ENCODE measurements at places on chromosomes 5 and 9.

GRCh38 chr9:126521089-126521488 lies 92.6 kb upstream of the LMX1B start:
- DNase-seq, result no peak

- DNase-seq, result no peak
These were observed 6.6 kb downstream of the PCDH12 start for GRCh38 chr5:141951332-141951781.

- DNase-seq, result no peak
These were observed 297.8 kb downstream of the FBXL17 start for GRCh38 chr5:108084105-108084504.

DNA sequence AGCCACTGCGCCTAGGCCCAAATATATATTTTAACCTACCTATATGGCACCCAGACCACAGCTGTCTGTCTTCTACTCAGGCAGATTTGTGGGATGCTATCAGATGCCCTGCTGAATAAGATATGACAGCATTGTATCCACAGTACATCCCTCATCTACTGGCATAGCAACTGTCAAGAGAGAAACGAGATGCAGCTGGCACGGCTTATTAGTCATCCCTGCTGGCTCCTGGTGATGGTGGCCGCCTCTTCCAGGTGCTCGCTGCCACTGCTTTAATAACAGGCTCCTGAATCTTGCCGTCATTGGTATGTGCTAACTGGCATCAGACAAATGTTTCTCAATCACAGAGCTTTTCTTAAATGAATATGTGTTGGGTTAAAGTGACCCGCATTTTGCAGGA lies 34.0 kb downstream of the B4GALT1 start:
- DNase-seq, result no peak

DNA sequence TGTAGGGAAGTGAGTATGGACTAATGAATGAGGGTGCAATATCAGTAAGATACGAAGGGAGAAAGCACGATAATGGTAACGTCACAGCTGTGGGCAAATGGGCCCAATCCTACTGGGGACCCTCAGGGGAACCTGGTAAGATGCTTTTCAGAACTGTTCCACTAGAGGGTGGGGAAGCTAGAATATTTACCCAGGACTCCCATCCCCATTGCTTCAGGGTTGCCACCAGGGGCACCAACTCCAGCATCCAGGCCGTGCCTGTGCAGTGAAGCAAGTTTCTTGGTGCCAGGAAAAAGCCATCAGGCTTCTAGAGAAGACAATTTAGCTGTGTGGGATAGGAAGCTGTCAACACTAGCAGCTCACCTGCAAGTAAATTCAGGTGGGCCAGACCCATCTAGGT lies 409.3 kb downstream of the AGTPBP1 start:
- no peak for DNase-seq

- DNase-seq, result no peak
These were observed 23.4 kb downstream of the DMRTA1 start for GRCh38 chr9:22469928-22470544.

DNA sequence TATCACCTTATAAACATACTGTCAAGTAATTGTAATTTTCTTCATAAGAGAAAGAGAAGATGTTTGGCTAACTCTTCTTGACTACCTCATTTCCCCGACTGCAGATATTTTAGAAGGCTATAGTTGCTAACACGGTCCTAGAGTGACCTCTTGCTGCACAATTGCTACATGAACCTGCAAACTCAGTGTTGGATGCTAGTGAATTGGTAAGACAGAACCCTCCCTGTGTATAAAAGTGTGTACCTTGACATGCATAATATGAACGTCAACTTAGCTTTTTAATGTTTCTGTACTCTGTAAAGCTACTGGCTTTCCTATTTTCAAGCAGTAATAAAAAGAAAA lies 46.7 kb upstream of the CER1 start:
- no peak for DNase-seq

- no peak for DNase-seq
These were observed 70.5 kb downstream of the ZNF618 start for GRCh38 chr9:113946496-113947115.

DNA sequence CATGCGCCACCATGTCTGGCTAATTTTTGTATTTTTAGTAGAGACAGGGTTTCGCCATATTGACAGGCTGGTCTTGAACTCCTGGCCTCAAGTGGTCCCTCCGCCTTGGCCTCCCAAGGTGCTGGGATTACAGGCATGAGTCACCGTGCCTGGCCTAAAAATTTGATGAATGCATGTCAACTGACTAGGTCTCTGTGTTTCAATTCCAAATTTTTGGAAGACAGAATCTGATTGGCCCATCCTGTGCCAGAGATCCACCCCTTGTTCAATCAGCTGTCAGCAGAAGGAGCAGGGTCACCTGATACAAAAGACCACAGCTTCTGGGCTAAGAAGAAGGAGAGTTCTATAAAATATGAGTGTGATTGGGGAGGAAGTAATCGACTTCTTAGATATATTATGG lies 43.5 kb upstream of the COL15A1 start:
- no peak for DNase-seq

DNA sequence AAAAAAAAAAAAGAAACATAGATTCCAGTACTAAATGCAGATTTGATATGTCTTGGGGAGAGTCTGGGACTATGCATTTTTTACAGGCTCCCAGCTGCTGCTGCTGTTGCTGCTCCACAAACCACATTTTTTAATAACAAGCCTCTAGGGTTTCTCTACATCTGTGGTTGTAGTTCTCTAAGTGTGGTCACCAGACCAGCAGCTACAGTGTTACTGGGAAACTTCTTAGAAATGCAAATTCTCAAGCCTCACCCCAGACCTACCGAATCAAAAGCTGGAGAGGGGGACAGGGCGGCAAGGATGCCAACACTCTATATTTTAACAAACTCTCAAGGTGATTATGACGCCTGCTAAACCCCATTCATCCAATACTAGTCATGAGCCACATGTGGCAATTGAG lies 293.4 kb upstream of the PTGER4 start:
- no peak for DNase-seq

GRCh38 chr5:389891-390622 lies 52.9 kb upstream of the EXOC3 start:
- no peak for DNase-seq

DNA sequence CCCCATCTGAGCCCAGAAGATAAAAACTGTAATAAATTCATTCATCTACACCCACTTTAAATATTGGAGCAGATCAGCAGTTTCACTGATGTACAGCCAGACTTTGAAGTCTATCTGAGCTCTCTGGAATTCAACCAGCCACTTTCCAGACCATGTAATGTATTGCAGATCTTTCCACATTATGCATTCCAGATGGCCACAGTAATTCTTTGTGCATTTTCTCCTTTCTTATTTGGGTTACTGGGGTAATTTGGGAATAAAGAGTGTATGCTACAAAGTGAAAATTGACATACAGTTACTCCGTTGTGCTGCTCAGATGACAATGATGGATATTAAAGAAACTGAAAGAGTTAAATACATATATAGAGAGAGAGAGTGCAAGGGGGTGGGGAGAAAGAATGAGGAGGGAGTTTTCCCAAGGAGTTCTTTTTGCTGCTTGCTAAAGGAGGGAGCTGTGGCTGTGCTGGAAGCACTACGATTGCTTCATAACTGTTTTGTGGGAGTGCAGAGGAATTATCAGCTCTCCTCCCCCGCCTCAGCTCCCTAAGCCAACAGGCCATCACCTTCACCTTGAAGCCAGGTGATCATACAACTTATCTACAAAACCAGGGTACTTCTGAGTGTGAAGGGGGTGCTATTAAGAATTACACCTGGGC lies 152.8 kb downstream of the GAS1 start:
- DNase-seq, result no peak

DNA sequence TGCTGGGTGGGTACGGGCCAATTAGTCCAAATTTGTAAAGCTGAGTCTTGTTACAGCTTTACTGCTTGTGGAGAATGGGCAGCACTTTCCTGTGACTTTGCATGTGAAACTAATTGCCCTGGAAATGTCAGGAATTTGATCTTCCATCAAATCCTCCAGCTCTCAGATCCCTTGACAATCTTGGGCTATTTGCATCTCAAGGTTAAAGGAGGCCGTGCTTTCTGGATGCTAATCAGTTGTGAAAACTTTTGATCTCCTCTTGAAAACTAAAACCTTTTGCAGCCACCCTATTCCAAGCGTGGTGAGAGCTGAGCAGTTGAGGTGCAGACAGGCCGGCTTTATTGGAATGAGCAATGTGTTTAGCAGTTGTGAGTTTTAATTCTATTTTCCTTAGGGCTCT lies 68.0 kb upstream of the CLINT1 start:
- DNase-seq, result no peak

- no peak for DNase-seq
These were observed 28.7 kb upstream of the ACOT12 start for GRCh38 chr5:81422671-81423070.

DNA sequence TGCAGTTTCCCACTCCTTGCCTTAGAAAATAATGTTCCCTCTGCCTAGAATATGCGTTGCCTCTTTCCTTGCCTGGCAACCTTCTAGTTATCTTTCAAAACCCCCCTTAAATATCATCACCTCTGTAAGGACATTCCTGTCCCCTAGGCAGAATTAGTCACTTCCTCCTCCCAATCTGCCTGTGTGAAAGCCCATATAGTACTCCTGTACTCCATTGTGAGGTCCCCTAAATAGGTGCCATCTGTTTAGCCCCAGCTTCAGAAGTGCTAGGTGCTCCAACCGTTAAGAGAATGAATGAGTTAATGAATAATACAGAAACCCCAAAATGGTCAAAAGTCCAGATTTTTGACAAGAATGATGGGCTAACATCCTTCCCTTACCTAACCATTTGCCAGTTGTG lies 181.4 kb downstream of the GDNF start:
- no peak for DNase-seq

- DNase-seq, result no peak
These were observed 40.5 kb downstream of the SMIM23 start for GRCh38 chr5:171826132-171826531.

Measured in activated T-helper 1 cell treated with anti-CD3 and anti-CD28 coated beads, Interleukin-2, amount 50 U/mL, for 16 hours (primary cell).